ENCODE measurements at places on chromosomes 16 and 17. TPM values are rescaled to one million over a fixed set of nuclear protein-coding genes. Genes with fewer than 3 reads are reported as not detected.

DLX4 gene
- polyA plus RNA-seq: not detected

MYH13 gene
- polyA plus RNA-seq: not detected

GGT6 gene
- polyA plus RNA-seq: not detected

CSHL1 gene
- not detected for polyA plus RNA-seq

PYY gene
- polyA plus RNA-seq: not detected

KRT24 gene
- not detected for polyA plus RNA-seq

HYDIN gene
- not detected for polyA plus RNA-seq

SEC14L5 gene
- polyA plus RNA-seq: not detected

FOXL1 gene
- polyA plus RNA-seq: 2.8 TPM

HP gene
- not detected for polyA plus RNA-seq

PITPNM3 gene
- 1.1 TPM for polyA plus RNA-seq

ADAM11 gene
- polyA plus RNA-seq: 0.78 TPM

PPY gene
- not detected for polyA plus RNA-seq

TMEM204 gene
- 68.8 TPM for polyA plus RNA-seq

CFAP119 gene
- polyA plus RNA-seq: 9.5 TPM

ZNF771 gene
- 16.8 TPM for polyA plus RNA-seq

DVL2 gene
- 17.2 TPM for polyA plus RNA-seq

DNAI2 gene
- polyA plus RNA-seq: not detected

TTC19 gene
- polyA plus RNA-seq: 7.6 TPM

TAT gene
- polyA plus RNA-seq: not detected

TMC7 gene
- polyA plus RNA-seq: 5.7 TPM

WNT3 gene
- polyA plus RNA-seq: 1.4 TPM

NACA2 gene
- not detected for polyA plus RNA-seq

ALDOC gene
- polyA plus RNA-seq: 20.3 TPM

MYH11 gene
- polyA plus RNA-seq: not detected

CSH2 gene
- polyA plus RNA-seq: not detected

PRKAR1A gene
- 72.9 TPM for polyA plus RNA-seq

INCA1 gene
- 0.99 TPM for polyA plus RNA-seq

PRMT7 gene
- 54.6 TPM for polyA plus RNA-seq

PABPN1L gene
- not detected for polyA plus RNA-seq
